ENCODE measurements at places on chromosomes 4 and X. TPM values are rescaled to one million over a fixed set of nuclear protein-coding genes. Genes with fewer than 3 reads are reported as not detected.

DNA sequence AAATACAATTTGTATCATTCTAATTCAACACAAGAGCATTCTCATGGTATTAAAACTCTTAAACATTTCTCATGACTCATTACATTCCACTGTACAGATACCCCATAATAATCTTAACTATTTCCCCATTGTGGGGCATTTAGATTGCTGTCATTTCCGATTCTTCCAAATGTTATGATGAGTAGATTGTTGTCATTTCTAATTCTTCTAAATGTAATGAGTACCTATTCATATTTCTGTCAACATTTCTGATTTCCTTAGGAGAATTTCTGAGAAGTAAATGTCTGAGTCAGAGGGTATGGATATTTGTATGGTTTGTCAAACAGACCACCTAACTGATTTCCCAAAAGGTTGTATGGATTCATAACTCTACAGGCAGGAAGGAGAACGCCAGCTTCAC, 8.3 kb downstream of the S100G start:
- no peak overlapping the region for H3K4me3 ChIP-seq
- DNase-seq, result peak; percentile 54
- no peaks in the 10 kb centered on the region for H3K36me3 ChIP-seq
- H3K27me3 ChIP-seq, result no peaks in the 10 kb centered on the region

DNA sequence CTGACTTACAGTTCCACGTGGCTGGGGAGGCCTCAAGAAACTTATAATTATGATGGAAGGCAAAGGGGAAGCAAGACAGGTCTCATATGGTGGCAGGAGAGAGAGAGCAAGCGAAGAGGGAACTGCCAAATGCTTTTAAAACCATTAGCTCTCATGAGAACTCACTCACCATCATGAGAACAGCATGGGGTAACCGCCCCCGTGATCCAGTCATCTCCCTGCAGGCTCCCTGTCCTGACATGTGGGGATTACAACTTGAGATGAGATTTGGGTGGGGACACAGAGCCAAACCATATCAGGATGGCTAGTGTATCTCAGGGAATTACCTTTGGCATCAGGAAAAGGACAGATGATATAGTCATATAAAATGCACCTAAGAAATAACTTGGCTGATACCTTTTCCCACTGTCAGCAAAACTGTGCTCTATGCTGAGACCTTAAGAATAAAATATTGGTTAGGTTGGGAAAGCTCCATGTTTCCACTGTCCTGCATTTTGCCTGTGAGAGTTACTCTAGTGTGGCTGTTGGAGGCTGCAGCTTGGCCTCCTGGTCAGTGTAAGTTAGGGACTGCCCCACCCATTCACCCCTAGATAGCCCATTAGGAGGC, 110.3 kb downstream of the UCHL1 start:
- no peak overlapping the region for H3K4me3 ChIP-seq
- H3K36me3 ChIP-seq, result no peaks in the 10 kb centered on the region
- no peak overlapping the region for H3K27ac ChIP-seq
- H3K4me1 ChIP-seq, result peaks cover 8% of the 10 kb centered on the region

GRCh38 chrX:95903975-95904374, 780.7 kb upstream of the DIAPH2 start:
- no peak overlapping the region for H3K4me3 ChIP-seq
- H3K36me3 ChIP-seq, result no peaks in the 10 kb centered on the region
- DNase-seq, result no peak

DNA sequence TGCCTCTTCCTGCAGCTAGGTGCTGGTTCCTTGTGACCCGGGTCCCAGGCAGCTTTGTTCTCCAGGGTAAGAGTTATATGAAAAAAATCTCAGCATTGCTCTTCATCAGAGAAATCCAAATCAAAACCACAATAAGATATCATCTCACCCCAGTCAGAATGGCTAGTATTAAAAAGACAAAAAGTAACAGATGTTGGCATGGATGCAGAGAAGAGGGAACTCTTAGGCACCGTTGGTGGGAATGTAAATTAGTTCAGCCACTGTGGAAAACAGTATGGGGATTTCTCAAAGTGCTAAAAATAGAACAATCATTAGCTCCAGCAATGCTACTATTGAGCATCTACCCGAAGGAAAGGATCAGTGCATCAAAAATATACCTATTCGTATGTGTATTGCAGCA, 61.5 kb downstream of the SORCS2 start:
- no peak for DNase-seq
- no peaks in the 10 kb centered on the region for H3K36me3 ChIP-seq
- H3K27me3 ChIP-seq, result no peaks in the 10 kb centered on the region
- H3K4me1 ChIP-seq, result peaks cover 8% of the 10 kb centered on the region
- no peak overlapping the region for H3K4me3 ChIP-seq

- no peaks in the 10 kb centered on the region for H3K27me3 ChIP-seq
- peaks cover 6% of the 10 kb centered on the region for H3K4me1 ChIP-seq
- peak overlapping the region; percentile 33 for H3K27ac ChIP-seq
- no peak overlapping the region for H3K4me3 ChIP-seq
- peak; percentile 76 for DNase-seq
These were observed 507.0 kb downstream of the PPARGC1A start for GRCh38 chr4:23382879-23383278.

DNA sequence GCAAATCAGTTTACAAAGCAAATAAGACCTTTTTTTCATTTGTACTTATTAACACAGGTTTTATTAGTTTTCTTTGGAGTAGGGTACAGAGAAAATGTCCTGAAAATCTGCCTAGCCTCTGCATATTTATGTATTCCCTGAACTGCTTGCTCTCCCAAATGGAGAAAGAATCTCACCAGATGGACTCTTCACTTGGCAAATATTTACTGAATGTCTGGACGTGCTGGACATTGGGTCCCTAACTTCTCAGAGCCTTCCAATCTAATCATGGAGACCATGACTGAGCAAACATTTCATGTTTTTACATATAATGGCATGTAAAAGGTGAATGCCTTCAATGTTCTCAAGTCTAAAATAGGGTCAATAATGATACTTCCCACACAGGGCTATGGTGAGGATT, 126.0 kb downstream of the CHRDL1 start:
- H3K4me1 ChIP-seq, result no peaks in the 10 kb centered on the region
- no peaks in the 10 kb centered on the region for H3K27me3 ChIP-seq
- H3K27ac ChIP-seq, result no peak overlapping the region

- DNase-seq, result peak; percentile 89
- no peak overlapping the region for H3K4me3 ChIP-seq
- H3K27ac ChIP-seq, result no peak overlapping the region
- no peaks in the 10 kb centered on the region for H3K27me3 ChIP-seq
- H3K4me1 ChIP-seq, result peaks cover 5% of the 10 kb centered on the region
These were observed 272.8 kb upstream of the EPHA5 start for GRCh38 chr4:65943076-65943475.

DNA sequence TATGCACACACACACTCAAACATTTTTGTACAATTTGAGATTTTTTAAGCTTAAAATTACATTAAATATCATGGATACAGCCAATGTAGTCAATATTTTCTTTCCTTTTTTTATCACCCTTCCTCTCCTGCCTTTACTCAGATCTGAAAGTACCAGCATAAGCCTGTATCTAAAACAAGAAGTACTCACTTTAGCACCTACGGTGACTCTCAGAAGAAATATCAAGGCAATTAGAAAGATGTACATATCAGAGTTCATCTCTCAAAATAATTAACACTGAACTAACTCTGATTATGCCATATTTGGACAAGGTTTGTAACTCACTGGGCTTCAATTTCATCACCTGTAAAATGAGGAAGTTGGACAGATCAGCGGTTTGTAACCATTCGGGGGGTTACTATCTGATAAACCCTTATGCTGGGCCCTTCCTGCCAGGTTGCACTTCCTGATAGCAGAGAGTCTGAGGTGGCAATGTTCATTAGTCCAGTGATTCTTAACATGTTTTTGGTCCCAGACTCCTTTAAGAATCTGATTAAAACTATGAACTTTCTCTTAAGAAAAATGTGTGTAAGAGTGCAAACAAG, 5.7 kb upstream of the GPR174 start:
- DNase-seq, result no peak
- H3K4me3 ChIP-seq, result no peak overlapping the region
- no peaks in the 10 kb centered on the region for H3K27me3 ChIP-seq
- H3K36me3 ChIP-seq, result no peaks in the 10 kb centered on the region
- H3K4me1 ChIP-seq, result no peaks in the 10 kb centered on the region

GRCh38 chr4:17490575-17491059, 21.3 kb downstream of the QDPR start:
- H3K27me3 ChIP-seq, result no peaks in the 10 kb centered on the region
- no peak overlapping the region for H3K4me3 ChIP-seq
- DNase-seq, result no peak
- peaks cover 28% of the 10 kb centered on the region for H3K36me3 ChIP-seq

GRCh38 chrX:118211891-118212816, 95.5 kb upstream of the KLHL13 start:
- no peak overlapping the region for H3K4me3 ChIP-seq
- no peaks in the 10 kb centered on the region for H3K36me3 ChIP-seq
- no peak overlapping the region for H3K27ac ChIP-seq
- H3K4me1 ChIP-seq, result no peaks in the 10 kb centered on the region
- H3K27me3 ChIP-seq, result no peaks in the 10 kb centered on the region

DNA sequence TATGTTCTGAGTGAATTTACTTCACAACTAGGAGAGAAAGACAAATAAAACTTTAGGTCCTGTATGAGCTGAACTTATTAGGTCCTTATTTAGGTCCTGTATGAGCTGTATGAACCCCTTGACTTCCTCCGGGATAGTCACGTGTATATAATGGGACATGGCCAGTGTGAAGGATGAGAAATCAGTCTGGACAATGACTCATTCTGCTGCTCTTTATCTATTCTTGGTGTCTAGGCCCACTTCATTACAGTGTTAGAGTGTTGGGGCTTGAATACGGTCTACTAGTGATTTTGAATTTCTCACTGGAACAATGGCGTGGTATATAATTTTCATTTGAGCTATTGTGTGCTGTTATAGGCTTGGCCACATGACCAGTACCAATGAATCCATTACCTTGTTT, 21.9 kb downstream of the STK26 start:
- no peaks in the 10 kb centered on the region for H3K4me1 ChIP-seq
- no peak overlapping the region for H3K27ac ChIP-seq
- DNase-seq, result no peak
- no peaks in the 10 kb centered on the region for H3K36me3 ChIP-seq

CXCL3 gene
- 1.4 TPM for total RNA-seq

- no peak for DNase-seq
- no peaks in the 10 kb centered on the region for H3K27me3 ChIP-seq
- H3K4me1 ChIP-seq, result no peaks in the 10 kb centered on the region
- H3K4me3 ChIP-seq, result no peak overlapping the region
- H3K36me3 ChIP-seq, result no peaks in the 10 kb centered on the region
These were observed 61.9 kb downstream of the TET2 start for GRCh38 chr4:105208561-105208960.

WNK3 gene
- total RNA-seq, result 6.2 TPM

Data from astrocyte (in vitro differentiated cells and primary cell).